ENCODE measurements at places on chromosomes 16 and 17.

DNA sequence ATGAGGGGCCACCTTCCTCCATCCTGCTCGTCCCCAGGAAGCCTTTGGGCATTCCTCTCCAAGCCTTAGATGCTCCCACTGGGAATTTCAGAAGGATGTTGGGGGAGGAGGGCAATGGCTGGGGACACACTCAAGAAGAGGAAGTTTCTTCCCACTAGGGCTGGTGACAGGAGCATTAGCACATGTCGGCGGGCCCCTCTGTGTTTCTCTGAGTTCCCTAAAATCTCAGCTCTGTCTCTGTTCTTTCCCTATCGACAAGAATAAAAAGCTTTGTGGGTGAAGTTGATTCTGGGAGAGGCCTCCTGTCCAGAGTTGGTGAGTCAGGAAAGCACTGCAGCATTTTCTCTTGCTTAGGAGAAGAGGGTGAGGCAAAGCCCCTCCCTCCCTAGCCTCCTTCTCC, 19.7 kb upstream of the C17orf107 start:
- no peak for DNase-seq

DNA sequence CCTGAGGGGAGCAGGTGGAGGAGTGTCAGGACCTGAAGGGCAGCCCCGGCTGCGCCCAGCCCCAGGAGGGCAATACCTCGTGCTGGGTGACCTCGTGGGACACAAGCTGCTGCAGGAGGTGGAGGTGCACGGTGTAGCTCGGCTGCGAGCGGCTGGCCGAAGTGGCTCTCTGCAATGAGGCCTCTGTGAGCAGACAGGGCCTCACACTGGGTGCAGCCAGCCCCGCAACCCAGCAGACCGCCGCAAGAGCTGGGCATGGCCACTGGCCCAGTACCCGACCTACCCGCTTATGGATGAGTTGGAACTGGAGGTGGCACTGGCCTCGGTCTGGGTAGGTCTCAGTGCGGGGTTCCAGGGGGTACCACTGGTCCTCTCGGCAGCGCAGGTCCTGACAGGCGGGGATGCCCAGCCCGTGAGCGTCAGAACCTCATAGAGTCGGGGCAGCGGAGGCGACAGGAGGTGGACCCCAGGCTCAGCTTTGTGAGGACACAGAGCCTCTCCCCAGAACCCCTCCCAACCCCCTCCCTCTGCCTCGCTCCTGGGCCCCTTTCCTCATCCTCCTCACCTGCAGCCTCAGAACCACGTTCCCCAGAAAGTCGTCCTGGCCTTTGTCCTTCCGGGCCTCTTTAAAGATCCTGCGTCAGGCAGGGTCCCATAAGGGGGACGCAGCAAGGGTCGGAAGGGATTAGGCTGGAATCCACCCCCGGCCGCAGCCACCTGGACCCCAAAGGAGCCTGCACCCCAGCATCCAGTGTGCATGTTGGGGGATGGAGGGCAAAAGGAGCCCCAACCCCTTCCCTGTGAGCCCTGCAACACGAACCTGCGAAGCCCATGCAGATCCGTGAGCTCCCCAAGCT, 4.0 kb downstream of the UNC13D start:
- no peak for DNase-seq

DNA sequence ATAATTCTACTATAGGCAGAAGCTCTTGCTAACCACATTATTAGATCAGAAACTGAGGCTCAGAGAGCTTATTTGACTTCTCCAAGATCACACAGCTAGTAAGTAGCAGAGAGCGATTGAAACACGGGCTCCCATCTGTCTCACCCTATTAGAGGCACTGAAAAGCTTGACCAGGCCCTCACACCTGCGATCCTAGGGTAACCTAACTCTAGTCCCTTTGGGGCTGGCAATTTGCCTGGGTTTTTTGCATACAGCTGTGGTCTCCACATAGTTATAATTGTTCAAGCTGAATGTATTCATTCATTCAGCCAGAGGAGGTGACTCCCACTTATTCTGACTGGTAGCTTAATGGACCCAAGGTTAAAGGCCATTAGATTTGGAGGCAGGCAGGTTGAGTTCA, 121.2 kb downstream of the ANKFN1 start:
- no peak for DNase-seq

DNA sequence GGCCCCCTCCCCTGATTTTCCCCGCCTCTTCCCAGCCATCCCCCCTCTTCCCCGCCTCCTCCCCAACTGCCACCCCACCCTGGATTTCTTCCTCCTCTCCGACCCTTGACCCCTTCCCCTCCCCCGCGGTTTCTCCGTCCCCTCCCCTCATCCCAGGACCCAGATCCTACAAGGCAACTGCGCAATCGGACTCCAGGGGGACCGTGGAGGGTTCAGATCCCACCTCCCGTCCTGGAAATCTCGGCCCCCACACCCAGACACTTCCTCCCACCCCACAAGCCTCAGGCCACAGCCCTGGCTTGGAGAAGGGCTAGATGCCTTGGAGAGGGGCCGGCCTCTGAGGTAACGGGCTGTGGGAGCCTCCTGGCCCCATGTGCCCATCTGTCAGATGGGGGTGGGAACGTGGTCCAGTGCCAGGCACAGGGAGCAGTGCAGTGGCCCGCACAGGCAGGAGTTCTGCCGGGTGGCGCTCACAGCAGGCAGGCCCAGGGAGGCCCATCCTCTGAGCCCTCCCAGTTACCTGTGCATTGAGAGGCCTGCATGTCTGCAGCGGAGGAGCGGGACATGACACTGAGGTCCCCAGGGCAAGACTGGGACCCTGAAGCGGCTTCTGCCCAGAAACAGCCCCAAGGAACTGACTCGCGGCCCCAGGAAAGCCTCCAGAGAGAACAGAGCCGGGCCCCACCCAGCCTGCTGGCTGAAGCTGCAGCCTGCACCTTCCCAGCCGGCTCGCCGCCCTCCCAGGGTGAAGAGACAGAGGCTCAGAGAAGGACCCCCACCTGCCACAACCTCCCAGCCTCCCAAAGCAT, 16.7 kb downstream of the ZNF423 start:
- DNase-seq, result no peak

- DNase-seq, result no peak
Observed at GRCh38 chr17:83196366-83196765, 117.0 kb downstream of the METRNL start.

GRCh38 chr16:48300391-48300856, 53.1 kb upstream of the ABCC11 start:
- no peak for DNase-seq

DNA sequence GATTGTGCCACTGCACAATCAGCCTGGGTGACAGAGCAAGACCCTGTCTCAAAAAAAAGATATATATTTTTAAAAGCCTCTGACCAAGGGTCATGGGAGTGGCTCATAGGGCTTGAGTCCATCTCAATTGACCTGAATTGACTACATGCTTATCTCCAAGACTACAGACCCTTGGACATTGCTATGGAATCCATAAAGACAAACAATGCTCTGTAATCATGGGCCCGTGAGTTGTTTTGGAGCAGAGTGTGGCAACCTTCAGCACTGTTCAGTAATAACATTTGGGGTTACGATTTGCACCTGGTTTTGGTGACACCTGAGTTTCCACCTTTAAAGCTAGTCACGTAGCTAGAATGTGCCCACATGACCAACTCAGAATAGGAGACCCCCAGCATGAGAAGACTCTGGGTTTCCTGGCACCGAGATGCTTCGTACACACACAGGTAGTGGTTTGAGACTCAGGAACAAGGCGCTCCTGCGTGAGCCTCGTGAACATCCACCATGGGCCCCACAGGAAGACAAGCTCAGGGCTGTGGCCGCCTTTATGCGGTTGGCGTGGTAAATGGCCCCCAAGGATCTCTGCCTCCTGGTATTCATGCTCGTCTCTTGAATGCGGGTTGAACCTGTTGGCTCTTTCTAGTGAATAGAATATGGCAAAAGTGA, 66.6 kb upstream of the RPH3AL start:
- peak; percentile 85 for DNase-seq

DNA sequence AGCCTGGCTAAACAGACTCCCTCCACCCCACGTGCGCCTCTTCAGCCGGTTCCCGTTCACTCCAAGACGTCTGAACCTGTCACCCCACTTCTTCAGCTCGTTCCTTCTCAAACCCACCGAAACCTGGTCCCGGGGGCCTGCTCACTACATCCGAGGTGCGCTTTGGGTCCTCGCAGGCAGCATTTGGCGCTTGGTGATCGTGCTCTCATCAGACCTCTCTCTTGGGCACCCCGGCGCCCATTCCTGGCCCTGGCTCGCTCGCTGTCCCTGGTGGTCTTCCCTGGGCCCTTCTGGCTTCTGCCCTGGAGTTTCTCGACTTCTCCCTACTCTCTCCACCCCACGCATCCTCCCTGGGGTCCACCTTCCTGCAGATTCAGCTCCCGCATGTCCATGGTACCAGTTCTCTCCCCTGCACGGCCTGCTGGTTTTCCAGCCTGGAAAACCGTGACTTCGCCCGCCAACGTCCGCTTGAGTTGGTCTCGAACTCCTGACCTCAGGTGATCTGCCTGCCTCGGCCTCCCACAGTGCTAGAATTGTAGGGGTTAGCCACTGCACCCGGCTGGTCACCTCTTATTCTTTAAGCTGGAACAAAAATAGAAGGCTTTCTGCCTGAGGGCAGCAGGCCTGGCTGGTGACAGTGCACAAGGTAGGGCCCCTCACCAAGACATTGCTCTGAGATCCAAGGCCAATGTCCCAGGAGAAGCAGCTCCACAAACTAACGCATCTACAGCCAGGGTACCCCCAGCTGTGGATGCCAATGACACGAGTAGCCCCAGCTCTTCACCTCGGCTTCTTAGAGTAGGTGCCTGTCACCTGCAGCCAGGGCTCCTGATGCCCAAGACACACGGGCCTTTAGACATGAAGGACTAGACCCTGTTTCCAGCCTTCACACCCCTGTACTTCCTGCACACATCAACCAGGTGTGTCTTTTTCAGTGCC, 1.1 kb upstream of the MEAK7 start:
- no peak for DNase-seq

- no peak for DNase-seq
Observed at GRCh38 chr16:85824161-85825135, 25.0 kb downstream of the COX4I1 start.

GRCh38 chr17:27241346-27241946, 52.5 kb upstream of the WSB1 start:
- no peak for DNase-seq

DNA sequence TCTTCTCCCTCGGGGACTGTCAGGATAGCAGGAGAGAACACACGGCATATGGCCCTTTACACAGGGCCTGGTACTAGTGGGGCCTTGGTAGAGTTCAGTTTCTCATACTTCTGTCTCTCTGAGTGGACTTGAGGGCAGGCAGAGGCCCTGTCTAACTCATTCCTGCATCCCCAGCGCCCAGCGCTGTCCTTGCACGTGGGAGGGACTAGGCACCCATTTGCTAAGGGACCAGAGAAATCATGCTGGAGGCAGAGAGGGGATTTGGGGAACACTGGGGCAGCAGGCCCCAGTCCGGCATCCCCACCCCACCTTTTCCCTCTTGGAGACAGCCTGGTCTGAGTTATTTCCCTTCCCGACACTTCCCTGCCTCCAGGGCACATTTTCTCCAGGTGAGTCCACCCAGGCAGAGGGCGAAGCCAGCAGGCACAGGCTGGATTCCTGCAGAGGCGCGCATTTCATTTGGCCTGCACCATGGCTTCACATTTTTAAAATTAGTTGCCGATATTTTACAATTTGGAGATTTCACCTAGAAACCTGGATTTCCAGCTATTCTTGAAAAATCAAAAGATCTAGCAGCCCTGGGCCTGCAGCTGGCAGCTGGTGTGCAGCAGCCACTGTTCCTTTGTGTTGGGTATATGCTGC, 9.7 kb upstream of the NKD1 start:
- DNase-seq, result no peak

- DNase-seq, result no peak
Observed at GRCh38 chr16:50244140-50244503, 22.2 kb upstream of the ADCY7 start.

- DNase-seq, result no peak
Observed at GRCh38 chr17:75635610-75636202, 2.5 kb downstream of the SMIM5 start.

DNA sequence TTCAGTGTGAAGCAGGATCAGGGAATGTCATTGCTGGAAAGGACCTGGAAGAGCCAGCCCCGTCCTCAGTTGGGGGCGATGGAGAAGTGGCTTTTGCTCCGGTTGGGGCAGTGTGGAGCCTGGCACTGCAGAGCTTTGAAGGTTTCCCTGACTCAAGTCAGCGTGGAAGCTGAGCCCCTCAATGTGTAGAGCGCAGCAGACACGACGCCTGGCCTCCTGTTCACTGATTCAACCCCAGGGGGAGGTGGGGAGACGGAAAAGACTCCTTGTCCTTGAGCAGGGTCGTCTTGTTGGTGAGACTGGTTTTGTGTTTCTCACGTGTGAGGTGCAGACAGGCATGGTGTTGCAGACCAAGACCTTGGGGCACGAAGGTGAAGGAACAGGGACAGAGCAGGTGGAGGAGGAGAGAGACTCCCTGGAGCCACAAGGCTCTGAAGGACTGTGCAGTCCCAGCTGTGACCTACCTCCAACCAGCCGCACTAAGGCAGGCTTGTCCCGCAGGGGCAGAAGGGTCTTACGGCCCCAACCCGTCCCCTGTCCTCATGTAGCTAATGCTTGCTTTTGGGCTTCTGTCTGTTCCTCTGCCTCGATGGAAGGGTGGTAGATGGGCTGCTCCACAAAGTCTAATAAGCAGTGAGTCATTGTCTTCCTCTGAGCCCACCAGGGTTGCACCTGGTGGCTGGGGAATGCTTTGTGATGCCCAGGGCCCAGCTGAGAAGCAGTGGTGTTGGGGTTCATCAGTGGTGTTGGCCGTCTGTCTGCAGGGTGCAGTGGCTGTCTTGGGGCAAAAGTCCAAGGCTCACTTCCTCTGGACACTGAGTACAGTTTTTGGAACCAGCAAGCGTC, 47.8 kb downstream of the MPRIP start:
- peak; percentile 10 for DNase-seq

GRCh38 chr17:1810450-1811103, 19.1 kb downstream of the SMYD4 start:
- DNase-seq, result no peak

DNA sequence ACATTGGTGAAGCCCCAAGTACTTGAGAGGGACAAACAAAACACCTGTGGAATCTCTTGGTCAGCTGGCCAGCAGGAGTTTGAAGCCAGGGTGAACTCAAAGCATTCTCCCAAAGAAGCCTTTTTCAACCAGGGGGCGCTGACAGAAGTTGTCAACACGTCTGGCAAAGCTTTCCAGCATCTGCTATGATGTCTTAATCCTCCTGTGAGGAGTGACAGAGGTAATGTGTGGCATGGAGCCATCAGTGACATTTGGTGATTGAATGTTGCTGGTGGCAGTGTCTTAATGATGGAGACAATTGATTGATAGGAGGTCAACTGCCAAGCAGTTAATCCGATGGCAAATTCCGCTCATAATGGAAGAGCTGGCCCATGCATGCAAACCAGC, 257.6 kb upstream of the HSBP1 start:
- DNase-seq, result no peak

GRCh38 chr16:2186505-2186904, 9.9 kb downstream of the CASKIN1 start:
- DNase-seq, result no peak

GRCh38 chr17:77086433-77087010, 54.2 kb upstream of the SEC14L1 start:
- peak; percentile 74 for DNase-seq

Measured in CD8-positive, alpha-beta memory T cell (primary cell).